ENCODE measurements at places on chromosomes 7 and 10. TPM values are rescaled to one million over a fixed set of nuclear protein-coding genes. Genes with fewer than 3 reads are reported as not detected.

HSPA12A gene
- not detected for polyA plus RNA-seq

BHLHA15 gene
- 0.47 TPM for polyA plus RNA-seq

C10orf105 gene
- 0.10 TPM for polyA plus RNA-seq

MINPP1 gene
- polyA plus RNA-seq = 6.6 TPM

SCART1 gene
- polyA plus RNA-seq = not detected

NACAD gene
- 0.15 TPM for polyA plus RNA-seq

SRRM3 gene
- polyA plus RNA-seq = not detected

STEAP1B gene
- 0.28 TPM for polyA plus RNA-seq

ABCB1 gene
- 31.7 TPM for polyA plus RNA-seq

GBX1 gene
- polyA plus RNA-seq = not detected

UCN3 gene
- not detected for polyA plus RNA-seq

STN1 gene
- polyA plus RNA-seq = 103 TPM

FXYD4 gene
- not detected for polyA plus RNA-seq

CYP2C9 gene
- polyA plus RNA-seq = not detected

JMJD1C gene
- polyA plus RNA-seq = 28.6 TPM

CAMK2B gene
- polyA plus RNA-seq = not detected

ATOH7 gene
- polyA plus RNA-seq = not detected

OIT3 gene
- not detected for polyA plus RNA-seq

USP6NL gene
- 4.2 TPM for polyA plus RNA-seq

CTNNA3 gene
- polyA plus RNA-seq = not detected

GPR15LG gene
- not detected for polyA plus RNA-seq

TBL2 gene
- polyA plus RNA-seq = 19.6 TPM

OR6V1 gene
- polyA plus RNA-seq = not detected

CDC14C gene
- not detected for polyA plus RNA-seq

PRLHR gene
- polyA plus RNA-seq = not detected

ACSM6 gene
- polyA plus RNA-seq = not detected

GFRA1 gene
- polyA plus RNA-seq = not detected

KLF14 gene
- not detected for polyA plus RNA-seq

ZNF727 gene
- not detected for polyA plus RNA-seq

EN2 gene
- not detected for polyA plus RNA-seq

CAV2 gene
- not detected for polyA plus RNA-seq

ZNF518A gene
- 7.6 TPM for polyA plus RNA-seq

CPXM2 gene
- not detected for polyA plus RNA-seq

SGMS1 gene
- polyA plus RNA-seq = 8.3 TPM

CPVL gene
- 0.84 TPM for polyA plus RNA-seq

DPYSL4 gene
- 11.2 TPM for polyA plus RNA-seq

METTL2B gene
- polyA plus RNA-seq = 11.5 TPM

GATA3 gene
- polyA plus RNA-seq = 27.7 TPM

TRPV5 gene
- polyA plus RNA-seq = not detected

LBX1 gene
- polyA plus RNA-seq = not detected

GTF2IRD1 gene
- not detected for polyA plus RNA-seq

CLRN3 gene
- not detected for polyA plus RNA-seq

PSD gene
- polyA plus RNA-seq = 4.9 TPM

CYP3A5 gene
- polyA plus RNA-seq = 0.14 TPM
